ENCODE measurements at places on chromosomes 16 and 17.

GRCh38 chr17:45171338-45172231 lies 9.9 kb downstream of the HEXIM2 start:
- no peak for DNase-seq

GRCh38 chr17:2982854-2983253 lies 80.6 kb downstream of the OR1D5 start:
- peak; percentile 48 for DNase-seq

DNA sequence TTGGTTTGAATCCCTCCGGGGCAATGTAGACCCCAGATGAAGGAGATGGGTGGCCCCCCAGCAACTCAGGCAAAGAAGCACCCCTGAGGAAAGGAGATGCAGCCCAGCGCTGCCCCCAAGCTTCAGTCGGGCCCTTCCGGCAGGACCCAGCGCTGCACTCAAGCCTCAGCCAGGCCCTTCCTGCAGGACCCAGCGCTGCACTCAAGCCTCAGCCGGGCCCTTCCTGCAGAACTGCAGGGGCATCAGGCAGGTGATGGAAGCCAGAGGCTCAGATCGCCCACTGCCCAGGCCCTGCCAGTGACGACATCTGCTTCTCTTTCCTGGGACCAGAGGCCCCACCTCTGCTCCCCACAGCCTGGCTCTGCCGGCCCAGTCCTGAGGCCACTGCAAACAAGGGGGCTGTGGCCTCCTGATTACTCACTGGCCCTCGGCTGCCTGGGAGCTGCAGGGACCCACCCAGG lies 7.8 kb downstream of the SOX8 start:
- no peak for DNase-seq

GRCh38 chr17:79314617-79315357 lies 240.2 kb downstream of the ENGASE start:
- DNase-seq, result no peak

DNA sequence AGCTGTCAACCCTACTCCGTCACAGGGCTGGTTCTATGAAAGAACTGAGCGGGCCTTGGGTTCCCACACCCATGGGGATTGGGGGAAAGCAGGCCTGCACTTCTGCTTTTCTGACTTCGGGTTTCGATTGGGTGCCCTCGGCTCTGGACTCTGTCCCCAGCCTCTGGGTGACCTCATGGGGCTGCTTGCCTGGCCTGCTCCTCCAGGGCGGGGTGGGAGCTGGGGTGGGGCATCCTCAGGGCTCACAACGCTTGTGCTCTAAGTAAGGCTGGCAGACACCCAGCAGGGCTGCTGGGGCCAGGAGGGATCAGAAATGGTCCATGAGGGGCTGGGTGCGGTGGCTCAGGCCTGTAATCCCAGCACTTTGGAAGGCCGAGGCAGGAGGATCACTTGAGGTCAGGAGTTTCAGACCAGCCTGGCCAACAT lies 19.2 kb downstream of the ARHGAP27 start:
- no peak for DNase-seq

DNA sequence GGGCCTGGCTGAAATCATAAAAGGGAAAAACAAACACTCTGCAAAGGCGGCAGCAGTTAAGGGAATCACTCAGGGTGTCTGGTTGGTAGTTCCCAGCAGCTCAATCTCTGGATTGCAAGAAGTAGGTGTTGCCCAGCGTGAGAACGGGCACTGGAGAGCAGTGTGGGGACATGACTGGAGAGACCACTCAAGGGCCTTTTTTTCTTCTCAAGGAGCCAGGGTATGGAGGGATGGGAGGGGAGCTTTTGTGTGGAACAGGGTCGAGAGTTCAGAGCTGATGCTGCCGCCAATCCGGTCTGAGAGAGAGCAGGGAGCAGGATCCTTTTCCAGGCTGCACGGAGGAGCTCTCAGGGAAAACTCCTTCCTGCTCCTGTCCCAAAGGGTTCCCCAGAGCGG lies 15.2 kb downstream of the SCNN1B start:
- DNase-seq, result no peak

GRCh38 chr16:85675251-85675874 lies 13.4 kb downstream of the GINS2 start:
- no peak for DNase-seq

- no peak for DNase-seq
Measured at GRCh38 chr16:81843683-81844082, 64.6 kb downstream of the PLCG2 start.

GRCh38 chr16:47258874-47259461 lies 115.2 kb upstream of the NETO2 start:
- no peak for DNase-seq

DNA sequence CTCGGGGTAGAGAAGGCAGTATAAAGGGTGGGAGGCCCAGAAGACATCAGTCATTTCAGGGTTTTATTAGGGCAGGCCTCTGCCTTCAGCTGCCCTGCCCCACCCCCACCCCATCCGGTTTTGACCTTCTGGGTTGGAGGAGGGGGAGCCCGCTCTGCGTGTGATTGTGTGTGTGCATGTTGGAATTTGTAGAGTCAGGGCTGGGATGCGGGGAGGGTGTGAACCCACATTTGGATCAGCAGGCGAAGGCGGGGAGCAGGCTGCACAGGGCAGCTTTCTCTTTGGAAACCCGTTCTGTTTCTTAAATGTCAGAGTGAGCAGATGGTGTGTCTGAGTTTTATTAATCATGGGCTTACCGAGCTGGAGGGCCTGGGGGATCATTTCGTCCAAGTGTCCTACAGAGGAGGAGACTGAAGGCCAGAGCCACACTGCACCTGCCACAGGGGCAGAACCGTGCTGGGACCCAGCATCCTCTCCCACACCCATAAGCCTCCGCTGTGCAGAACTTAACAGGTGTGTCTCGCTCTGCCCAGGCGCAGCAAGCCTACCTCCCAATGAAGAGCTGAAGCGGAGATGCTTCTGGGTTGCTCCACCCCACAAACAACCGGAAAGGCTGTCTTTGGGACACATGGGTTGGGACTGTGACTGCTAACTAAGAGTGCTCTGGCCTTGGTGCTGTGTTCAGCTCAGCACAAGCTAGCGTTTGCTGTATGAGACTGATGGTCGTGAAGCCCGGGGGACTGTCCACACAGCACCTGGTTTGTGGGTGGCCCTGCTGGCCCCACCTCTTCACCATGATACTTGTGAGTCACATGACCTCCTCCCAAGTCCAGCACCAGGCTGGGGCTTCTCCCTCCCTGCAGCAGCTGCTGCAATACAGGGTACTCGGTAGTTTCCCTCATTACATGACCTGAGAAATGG lies 70.9 kb upstream of the GSE1 start:
- DNase-seq, result no peak

DNA sequence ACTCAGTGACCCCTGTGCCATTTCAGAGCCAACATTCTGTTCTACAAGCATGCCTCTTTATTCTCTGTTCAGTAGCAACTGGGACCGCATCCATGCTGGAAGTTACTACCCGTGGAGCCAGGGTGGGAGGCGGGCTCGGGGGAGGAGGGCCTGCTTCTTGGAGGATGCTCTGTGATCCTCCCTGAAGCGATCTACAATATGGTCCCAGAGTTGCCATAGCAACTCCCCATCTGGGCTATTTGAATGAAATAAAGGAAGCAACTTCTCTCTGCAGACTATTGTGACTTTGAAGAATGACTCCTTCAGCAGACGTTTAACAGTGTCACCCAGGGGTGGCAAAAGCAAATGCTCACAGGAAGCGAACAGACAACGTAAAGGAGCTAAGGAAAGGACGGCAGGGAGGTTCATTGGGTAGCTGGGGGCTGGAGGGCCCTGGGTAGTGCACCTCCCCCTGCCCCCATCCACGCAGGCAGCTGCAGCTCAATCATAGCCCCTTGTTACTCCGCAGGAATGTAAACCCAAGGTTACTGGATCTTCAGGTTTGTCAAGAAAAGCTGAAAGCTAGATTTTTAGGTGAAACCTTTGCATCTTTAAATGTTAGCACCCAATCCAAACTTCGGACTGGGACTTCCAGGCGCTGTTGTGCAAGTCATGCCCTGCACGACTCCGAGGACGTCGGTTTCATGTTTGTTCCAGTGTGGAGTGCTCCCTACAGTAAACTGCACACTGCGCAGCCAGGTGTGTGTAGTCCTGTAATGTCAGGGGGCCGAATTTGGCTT lies 51.1 kb upstream of the MEAK7 start:
- no peak for DNase-seq

- no peak for DNase-seq
Measured at GRCh38 chr17:74818291-74818938, 41.3 kb downstream of the GRIN2C start.

DNA sequence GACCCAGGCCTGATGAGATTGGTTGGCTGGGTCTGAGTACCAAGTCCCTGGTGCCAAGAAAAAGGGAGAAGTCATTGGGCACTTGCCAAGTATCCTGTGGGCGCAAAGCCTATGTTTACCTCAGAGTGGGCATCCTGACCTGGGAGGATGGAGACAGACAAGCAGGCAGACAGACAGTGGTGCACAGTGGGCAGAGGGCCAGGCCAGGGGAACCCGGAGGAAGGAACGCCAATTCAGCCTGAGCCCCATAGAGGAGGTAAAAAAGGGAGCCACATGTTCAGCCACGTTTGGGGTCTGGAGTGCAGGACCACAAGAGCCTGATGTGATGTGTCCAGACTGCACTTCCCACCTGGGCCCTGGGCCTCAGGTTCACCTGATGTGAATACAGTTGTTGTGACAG lies 5.4 kb downstream of the PHKG2 start:
- no peak for DNase-seq

- DNase-seq, result no peak
Measured at GRCh38 chr17:21358682-21359482, 17.3 kb upstream of the KCNJ12 start.

GRCh38 chr17:17017343-17018014 lies 24.8 kb upstream of the MPRIP start:
- no peak for DNase-seq

DNA sequence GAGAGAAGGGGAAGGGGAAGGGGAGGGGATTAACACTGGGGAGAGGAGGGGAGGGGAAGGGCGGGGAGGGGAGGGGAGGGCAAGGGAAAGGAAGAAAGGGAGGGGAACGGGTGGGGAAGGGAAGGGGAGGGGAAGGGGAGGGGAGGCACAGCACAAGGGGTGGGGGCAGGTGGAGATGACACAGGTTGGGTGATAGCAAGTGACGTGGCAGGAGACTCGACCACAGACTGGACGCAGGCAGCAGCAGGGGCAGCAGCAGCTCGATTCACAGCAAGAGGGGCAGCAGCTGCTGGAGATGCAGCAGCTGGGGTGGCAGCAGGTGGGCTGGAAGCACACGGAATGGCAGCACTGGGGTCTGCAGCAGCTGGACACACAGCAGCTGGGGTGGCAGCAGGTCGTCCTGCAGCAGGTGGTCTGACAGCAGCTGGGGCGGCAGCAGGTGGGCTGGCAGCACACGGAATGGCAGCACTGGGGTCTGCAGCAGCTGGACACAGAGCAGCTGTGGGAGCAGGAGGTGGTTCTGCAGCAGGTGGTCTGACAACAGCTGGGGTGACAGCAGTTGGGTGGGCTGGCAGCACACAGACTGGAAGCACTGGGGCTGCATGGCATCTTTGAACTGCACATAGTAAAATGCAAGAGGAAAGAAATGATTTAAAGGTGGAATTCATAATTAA lies at the start of gene KRTAP4-16:
Gene KRTAP4-16 (minus strand): TSS at position 624 of the 674 bp plus-strand sequence. CDS start 0 bp downstream, at position 624.
- DNase-seq, result no peak

GRCh38 chr16:47967374-47967773 lies 188.4 kb downstream of the ABCC12 start:
- no peak for DNase-seq

DNA sequence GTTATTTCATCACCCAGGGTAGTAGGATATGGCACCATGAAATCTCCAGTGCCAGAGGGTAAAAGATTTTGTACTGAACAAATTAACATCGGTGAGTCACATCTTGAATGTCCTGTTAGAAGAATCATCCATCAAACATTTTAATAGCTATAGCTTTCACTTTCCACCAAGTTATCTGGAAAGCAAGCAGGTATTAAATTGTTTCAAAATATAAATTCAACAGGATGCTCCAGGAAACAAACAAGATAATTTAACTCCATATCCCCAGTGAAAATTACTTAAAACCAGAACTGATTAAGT lies 2.4 kb downstream of the VEZF1 start:
- DNase-seq, result no peak

DNA sequence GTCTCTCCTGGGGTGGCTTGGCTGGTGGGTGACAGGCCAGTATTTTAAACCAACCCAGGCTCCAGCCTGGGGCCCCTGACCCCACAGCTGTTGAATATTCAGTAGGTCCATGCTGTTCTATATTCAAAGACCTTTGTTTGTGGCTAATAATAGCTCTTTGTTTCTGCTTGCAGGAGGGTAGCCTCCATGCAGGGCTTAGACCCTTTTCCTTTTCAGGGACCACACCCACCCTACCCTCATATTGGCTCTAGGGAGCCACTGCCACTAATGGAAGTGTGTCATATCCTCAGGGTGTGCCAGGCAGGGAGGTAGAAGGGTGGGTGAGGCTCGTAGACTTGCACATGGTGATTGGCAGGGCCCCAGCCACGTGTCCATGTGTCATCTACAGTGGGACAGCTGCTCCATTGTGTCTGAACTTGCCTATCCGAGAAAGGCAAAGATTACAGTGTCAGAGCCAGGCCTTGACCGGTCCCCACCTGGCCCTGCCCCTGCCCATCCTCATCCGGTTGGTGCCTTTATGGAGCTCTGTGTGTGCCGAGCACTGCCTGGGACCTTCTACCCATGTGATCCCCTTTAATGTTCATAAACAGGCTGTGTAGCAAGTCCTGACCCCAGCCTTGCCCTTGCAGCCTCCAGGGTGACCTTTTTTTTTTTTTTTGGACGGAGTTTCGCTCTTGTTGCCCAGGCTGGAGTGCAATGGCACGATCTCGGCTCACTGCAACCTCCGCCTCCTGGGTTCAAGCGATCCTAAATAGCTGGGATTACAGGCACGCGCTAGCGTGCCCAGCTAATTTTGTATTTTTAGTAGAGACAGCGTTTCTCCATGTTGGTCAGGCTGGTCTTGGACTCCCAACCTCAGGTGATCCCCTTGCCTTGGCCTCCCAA lies 22.1 kb downstream of the TMC7 start:
- no peak for DNase-seq

DNA sequence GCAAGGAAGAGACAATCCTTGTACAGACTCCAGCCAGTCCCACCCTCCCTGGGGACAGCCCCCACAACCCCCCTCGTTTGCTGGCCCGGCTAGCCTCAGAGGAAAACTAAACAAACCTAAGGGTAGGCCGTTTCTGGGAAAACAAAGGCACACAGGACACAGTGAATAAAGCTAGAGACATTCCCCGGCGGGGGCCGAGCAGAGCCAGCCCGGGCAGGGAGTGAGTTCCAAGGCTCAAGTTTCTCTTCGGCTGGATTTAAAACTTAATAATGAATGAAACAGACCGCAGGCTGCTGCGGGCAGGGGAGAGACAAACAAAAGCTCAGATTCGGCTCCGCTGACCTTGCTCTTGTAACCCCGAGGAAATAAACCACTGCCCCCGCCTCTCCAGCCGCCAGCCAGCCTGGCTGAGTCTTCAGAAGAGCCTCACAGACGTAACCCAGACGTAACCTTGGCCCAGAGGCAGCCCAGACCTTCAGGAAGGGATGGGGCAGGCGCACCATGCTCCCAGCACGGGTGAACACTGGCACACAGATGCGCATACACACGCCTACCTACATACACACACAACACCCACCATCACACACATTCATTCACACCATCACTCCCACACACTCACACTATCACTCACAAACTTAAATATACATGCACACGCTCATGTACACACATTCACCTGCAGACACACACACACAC lies 216.0 kb downstream of the ZNF423 start:
- DNase-seq, result peak; percentile 22

- no peak for DNase-seq
Measured at GRCh38 chr17:37674511-37674910, 31.3 kb upstream of the DDX52 start.
